ENCODE measurements at places on chromosomes 4 and X.

DNA sequence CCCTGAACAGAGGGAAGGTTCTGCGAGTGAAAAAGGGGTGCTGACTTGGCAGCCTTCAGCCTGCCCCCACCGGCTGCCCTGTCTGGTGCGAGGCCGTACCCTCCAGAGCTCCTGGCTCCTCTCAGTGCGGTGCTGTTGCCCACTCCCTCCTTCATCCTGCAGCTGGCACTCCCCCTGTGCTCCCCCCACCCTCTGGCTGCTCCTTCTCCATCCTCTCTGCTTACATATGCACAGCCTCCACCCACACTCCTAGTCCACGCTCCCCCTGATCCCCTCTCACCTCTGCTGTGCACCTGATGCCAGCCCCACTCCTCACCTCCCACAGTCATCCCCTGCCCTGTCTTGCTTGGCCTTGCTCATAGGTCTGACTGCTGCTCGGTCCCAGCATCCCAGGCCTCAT is 9.9 kb downstream of the MAN2B2 start:
- DNase-seq, result no peak

DNA sequence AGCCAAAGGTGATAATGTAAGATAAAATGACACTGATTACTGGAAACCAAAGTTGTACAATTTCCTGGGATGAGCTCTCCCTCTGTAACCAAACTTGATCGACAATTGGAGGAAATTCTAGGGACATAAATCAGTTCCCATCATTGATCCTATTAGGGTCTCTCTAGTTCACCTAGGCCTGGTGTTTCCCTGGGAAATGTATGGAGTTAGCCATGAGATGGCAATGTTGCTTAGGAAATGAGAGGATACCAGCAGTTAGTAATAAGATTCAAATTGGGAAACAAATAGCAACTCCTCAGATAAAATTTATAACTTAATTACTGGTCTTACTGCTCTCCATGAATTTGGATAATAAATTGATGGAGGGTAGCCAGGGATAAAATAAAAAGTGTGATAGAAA is 52.2 kb downstream of the SPATA18 start:
- DNase-seq, result no peak

- DNase-seq, result no peak
These were observed 628 bp downstream of the ZCCHC12 start for GRCh38 chrX:118824173-118824730.

DNA sequence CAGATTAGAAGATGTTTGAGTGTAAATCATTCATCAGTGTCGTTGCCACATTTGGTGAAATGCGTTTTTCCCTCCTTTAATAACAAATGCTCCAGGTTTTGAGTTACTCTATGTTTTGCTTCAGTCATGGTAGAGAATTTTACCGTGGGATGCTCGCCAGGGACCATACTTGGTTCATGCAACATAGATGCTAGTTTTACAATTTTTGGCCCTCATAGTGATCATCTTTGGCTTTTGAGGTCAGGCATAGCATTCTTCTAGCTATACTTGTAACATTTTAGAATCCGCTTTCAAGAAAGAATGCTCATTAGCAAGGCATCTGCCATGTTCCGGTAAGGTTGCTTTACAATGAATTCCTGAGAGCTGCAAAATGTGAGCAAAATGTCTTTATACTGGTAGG is 147.2 kb downstream of the SPCS3 start:
- no peak for DNase-seq

GRCh38 chrX:69264158-69264581 is 98.9 kb upstream of the PJA1 start:
- no peak for DNase-seq

- DNase-seq, result no peak
These were observed 19.3 kb upstream of the TADA2B start for GRCh38 chr4:7023901-7024300.

- no peak for DNase-seq
These were observed 12.8 kb downstream of the TBC1D9 start for GRCh38 chr4:140743194-140743931.

DNA sequence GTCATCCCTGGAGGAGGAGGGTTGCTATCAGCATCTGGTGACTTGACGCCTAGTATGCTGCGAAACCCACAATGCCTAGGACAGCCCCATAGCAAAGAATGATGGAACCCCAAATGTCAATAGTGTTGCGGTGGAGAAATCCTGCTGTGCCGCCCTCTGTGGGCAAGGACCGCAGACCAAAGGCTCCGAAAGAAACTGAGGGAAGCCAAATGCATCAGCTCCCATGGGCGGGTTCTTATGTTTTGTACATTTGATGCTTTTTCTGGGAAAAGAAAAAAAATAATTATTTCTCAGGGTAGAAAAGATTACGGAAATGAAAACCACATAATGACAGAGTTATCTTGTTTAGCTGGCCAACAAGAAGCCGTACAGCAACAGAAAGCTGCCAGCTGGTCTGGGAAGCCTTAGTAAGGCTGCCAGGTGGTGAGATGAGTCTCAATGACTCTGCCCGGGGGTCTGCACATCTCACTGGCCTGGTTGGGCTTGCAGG is 95.0 kb upstream of the TBL1X start:
- DNase-seq, result no peak

GRCh38 chr4:74473155-74473811 is 28.3 kb downstream of the AREG start:
- no peak for DNase-seq
